ENCODE measurements at places on chromosomes 4 and X. TPM values are rescaled to one million over a fixed set of nuclear protein-coding genes. Genes with fewer than 3 reads are reported as not detected.

GRCh38 chrX:13898083-13898482 is 81.2 kb upstream of the GPM6B start:
- no peak overlapping the region for H3K27ac ChIP-seq
- no peak for DNase-seq
- H3K36me3 ChIP-seq, result no peaks in the 10 kb centered on the region
- H3K27me3 ChIP-seq, result no peaks in the 10 kb centered on the region
- H3K4me3 ChIP-seq, result no peak overlapping the region
- no peaks in the 10 kb centered on the region for H3K4me1 ChIP-seq

GRCh38 chr4:1172971-1173757 is 781 bp upstream of the SPON2 start:
- H3K27me3 ChIP-seq, result peaks cover 23% of the 10 kb centered on the region
- H3K36me3 ChIP-seq, result no peaks in the 10 kb centered on the region
- peaks cover 55% of the 10 kb centered on the region for H3K4me1 ChIP-seq

DNA sequence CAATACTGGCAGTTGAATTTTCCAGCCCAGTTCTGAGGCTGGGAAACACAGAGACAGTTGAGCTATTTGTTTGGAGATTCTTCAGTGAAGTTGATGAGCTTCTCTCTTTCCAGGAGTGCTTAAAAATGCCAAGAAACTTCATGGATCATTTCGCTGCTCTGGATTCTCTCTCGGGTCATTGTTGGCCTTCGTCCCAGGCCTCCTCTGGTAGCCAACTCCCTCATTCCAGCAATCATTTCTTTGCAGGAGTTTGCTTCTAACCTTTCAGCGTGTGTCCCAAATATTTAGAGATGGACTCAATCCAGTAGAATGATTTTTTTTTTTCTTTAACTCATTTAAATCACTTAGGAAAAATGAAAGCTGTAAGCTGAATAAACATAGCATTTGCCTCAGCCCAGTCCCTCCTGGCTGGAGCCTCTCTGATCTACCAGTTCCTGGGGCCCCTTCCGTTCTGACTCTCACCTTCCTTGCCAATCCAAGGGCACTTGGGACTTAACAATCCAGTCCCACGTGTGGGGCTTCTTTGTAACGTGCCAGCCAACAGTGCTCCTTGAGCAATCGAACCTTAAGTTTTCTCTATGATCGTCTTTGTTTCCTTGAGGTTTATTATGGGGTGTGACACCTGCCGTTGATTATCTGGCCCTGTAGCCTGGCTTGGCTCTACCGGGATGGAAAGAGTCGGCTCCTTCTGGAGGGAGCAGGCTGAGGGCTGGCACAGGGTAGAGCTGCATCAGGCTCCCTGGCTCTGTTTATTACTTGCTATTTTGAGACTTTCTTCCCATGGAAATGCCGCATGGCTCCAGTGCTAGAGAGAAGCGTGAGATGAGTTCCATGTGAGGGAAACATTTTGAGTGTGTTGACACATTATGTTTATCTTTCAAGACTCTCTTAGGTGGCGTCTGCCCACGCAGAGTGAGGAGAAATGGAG is 80.4 kb upstream of the GPC4 start:
- peak overlapping the region; percentile 10 for H3K4me3 ChIP-seq
- DNase-seq, result peak; percentile 89
- no peaks in the 10 kb centered on the region for H3K4me1 ChIP-seq
- H3K27ac ChIP-seq, result peak overlapping the region; percentile 72
- H3K36me3 ChIP-seq, result no peaks in the 10 kb centered on the region

DNA sequence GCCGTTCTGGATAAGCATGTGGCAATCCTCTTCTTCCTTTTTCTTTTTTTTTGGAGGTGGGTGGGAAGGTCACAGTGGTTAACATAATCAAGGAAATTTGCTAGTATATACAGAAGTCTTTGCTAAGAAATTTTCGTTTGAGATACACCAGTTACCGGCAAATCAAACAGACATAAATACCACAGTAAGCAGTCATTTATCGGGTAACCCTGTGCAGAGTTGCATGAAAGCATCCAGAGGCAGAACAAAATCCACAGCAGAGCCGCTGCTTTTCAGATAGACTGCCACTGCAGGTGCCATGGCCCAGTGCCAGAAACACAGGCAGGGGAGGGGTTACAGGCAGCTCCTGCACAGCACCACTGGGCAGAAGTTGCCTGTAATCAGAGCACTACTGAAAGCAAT is 179.1 kb upstream of the MAB21L2 start:
- peaks cover 7% of the 10 kb centered on the region for H3K4me1 ChIP-seq
- no peaks in the 10 kb centered on the region for H3K36me3 ChIP-seq

GRCh38 chr4:185831125-185831815 is 19.3 kb upstream of the SORBS2 start:
- no peaks in the 10 kb centered on the region for H3K27me3 ChIP-seq
- no peak for DNase-seq
- H3K4me3 ChIP-seq, result no peak overlapping the region
- no peaks in the 10 kb centered on the region for H3K4me1 ChIP-seq
- no peaks in the 10 kb centered on the region for H3K36me3 ChIP-seq

DNA sequence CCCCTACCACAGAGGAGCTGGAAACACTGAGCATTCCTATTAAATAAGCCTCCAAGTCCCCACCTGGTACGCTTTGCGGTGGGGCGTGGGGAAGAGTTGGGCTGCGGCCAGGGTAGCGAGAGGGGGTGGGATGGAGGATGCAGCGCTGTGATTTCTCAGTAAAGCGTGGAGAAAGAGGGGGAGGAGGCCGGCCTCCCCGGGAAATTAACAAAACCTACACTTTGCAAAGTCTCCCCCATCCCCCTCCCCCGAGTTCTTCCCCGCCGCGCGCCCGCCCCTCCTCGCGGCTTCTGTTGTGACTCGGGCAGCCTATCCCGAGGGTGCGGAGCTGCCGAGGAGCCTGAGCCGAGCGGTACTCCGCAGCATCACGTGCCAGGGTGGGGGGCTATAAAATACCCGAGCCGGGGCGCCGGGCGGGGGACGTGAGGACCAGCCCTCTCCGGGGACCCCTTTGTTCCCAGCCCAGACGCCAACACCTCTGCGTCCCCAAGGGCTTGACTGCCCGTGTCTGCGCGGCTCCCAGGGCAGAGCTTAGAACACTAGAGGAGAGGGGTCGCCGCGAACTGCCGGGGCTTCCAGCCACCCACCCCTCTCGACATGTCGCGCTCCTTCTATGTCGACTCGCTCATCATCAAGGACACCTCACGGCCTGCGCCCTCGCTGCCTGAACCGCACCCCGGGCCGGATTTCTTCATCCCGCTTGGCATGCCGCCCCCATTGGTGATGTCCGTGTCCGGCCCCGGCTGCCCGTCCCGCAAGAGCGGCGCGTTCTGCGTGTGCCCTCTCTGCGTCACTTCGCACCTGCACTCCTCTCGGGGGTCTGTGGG is at the start of gene GSX2:
GSX2 (plus strand) TSS at position 416 of the 827 bp plus-strand sequence; CDS start at position 598, 182 bp downstream.
- H3K27me3 ChIP-seq, result peaks cover 40% of the 10 kb centered on the region
- no peaks in the 10 kb centered on the region for H3K36me3 ChIP-seq
- H3K4me1 ChIP-seq, result peaks cover 43% of the 10 kb centered on the region
- DNase-seq, result no peak
- no peak within 1 kb of the TSS for H3K27ac ChIP-seq

DNA sequence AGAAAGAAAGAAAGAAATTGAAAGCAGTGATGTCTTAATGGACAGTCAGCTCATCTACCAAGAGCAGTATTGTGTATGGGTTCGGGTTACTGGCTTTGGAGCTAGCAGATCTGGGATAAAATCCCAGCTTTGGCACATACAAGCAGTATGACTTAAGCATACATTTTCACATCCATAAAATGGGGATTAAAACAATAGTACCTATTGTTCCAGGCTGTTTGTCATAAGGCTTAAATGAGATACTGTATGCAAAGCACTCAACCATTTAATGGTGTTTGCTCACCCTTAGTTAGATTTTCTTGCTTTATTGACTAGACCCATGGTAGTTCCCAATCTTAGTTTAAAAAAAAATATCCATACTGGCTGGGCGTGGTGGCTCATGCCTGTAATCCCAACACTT is 7.8 kb upstream of the TMEM164 start:
- no peak overlapping the region for H3K4me3 ChIP-seq
- no peaks in the 10 kb centered on the region for H3K36me3 ChIP-seq
- H3K27me3 ChIP-seq, result no peaks in the 10 kb centered on the region
- H3K4me1 ChIP-seq, result no peaks in the 10 kb centered on the region

- no peaks in the 10 kb centered on the region for H3K4me1 ChIP-seq
- no peak for DNase-seq
- H3K27ac ChIP-seq, result no peak overlapping the region
- H3K4me3 ChIP-seq, result no peak overlapping the region
These were observed 59.8 kb upstream of the RELL1 start for GRCh38 chr4:37745946-37746345.

- no peaks in the 10 kb centered on the region for H3K27me3 ChIP-seq
- no peaks in the 10 kb centered on the region for H3K36me3 ChIP-seq
- no peak for DNase-seq
- no peaks in the 10 kb centered on the region for H3K4me1 ChIP-seq
- no peak overlapping the region for H3K4me3 ChIP-seq
These were observed 49.2 kb downstream of the STPG2 start for GRCh38 chr4:98094118-98094517.

The BTK gene
- polyA plus RNA-seq, result 5.4 TPM

GRCh38 chrX:118459494-118459893 is 36.1 kb upstream of the DOCK11 start:
- no peak for DNase-seq
- no peak overlapping the region for H3K27ac ChIP-seq
- H3K4me3 ChIP-seq, result no peak overlapping the region
- H3K27me3 ChIP-seq, result no peaks in the 10 kb centered on the region
- H3K36me3 ChIP-seq, result no peaks in the 10 kb centered on the region

GRCh38 chr4:27123123-27123768 is 262.6 kb downstream of the STIM2 start:
- no peaks in the 10 kb centered on the region for H3K4me1 ChIP-seq
- H3K4me3 ChIP-seq, result no peak overlapping the region
- H3K27ac ChIP-seq, result no peak overlapping the region
- no peaks in the 10 kb centered on the region for H3K36me3 ChIP-seq

DNA sequence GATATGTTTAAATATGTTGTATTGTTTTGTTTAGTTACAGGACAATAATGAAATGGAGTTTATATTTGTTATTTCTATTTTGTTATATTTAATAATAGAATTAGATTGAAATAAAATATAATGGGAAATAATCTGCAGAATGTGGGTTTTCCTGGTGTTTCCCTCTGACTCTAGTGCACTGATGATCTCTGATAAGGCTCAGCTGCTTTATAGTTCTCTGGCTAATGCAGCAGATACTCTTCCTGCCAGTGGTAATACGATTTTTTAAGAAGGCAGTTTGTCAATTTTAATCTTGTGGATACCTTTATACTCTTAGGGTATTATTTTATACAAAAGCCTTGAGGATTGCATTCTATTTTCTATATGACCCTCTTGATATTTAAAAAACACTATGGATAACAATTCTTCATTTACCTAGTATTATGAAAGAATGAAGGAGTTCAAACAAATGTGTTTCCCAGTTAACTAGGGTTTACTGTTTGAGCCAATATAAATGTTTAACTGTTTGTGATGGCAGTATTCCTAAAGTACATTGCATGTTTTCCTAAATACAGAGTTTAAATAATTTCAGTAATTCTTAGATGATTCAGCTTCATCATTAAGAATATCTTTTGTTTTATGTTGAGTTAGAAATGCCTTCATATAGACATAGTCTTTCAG is 26.9 kb downstream of the NUDT6 start:
- no peaks in the 10 kb centered on the region for H3K27me3 ChIP-seq
- DNase-seq, result no peak
- no peaks in the 10 kb centered on the region for H3K36me3 ChIP-seq
- H3K4me1 ChIP-seq, result peaks cover 13% of the 10 kb centered on the region
- H3K27ac ChIP-seq, result no peak overlapping the region

The WNK3 gene
- not detected for polyA plus RNA-seq

DNA sequence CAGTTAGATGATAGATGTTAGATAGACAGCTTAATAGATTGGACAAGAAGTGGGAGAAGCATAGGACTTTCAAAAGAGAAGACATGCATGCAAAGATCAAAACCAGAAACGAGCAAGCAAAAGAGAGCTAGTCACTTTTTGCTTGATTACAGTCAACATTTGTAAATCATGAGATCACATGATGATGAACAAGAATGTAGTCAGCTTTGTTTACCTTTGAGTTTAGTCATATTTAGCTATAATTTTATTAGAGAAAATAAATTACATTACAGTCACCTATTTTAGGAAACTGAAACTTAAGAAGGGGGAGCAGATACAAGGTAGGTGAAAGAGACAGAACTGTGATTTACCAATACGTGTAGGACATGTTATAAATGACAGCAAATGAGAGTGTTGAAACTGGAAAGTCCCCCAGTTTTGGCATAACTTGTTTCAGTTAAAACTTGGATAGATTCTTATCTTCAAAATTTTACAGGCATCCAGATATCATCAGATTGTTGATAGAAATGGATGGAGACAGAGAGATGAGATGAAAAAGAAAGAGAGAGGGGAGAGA is 1083.1 kb upstream of the PCDH10 start:
- no peak for DNase-seq
- H3K27me3 ChIP-seq, result no peaks in the 10 kb centered on the region
- no peak overlapping the region for H3K27ac ChIP-seq
- H3K4me3 ChIP-seq, result no peak overlapping the region
- H3K4me1 ChIP-seq, result no peaks in the 10 kb centered on the region
- no peaks in the 10 kb centered on the region for H3K36me3 ChIP-seq

- no peak overlapping the region for H3K4me3 ChIP-seq
- H3K27ac ChIP-seq, result no peak overlapping the region
- no peaks in the 10 kb centered on the region for H3K27me3 ChIP-seq
- no peaks in the 10 kb centered on the region for H3K36me3 ChIP-seq
- no peaks in the 10 kb centered on the region for H3K4me1 ChIP-seq
These were observed 100.6 kb downstream of the MID1 start for GRCh38 chrX:10519761-10520160.

GRCh38 chr4:2295900-2296442 is 34.1 kb upstream of the MXD4 start:
- no peaks in the 10 kb centered on the region for H3K27me3 ChIP-seq
- peak; percentile 45 for DNase-seq
- H3K4me3 ChIP-seq, result no peak overlapping the region

DNA sequence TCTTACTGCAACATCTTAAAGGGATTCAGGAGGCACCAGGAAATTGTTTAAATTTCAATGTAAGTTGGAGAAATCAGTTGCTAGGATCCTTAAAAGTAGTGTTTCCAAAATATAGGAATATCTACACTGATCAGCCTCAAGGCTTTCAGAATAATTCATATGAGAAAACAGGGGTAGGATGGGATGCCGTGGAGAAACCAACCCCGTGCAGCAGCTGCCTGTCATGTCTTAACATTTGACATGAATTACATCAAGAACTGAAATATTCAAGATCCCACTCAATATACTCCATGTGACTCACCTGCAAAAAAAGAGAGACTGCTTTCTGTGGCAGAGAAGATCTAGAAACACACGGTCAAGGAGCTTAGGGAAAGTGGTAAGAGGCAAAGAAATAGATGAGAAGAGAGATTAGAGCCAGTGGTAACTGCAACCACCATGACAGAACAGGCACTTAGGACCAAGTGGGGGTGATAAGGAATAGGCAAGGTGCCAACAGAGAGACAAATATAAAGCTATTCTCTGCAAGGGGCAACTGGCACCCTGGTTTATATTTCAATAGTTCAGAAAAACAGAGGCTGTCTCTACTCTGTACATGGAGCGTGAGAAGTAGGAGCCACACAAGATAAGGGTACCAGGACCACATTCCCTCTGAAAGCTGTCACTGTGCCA is 64.0 kb downstream of the SLC39A8 start:
- no peaks in the 10 kb centered on the region for H3K4me1 ChIP-seq
- no peak overlapping the region for H3K4me3 ChIP-seq
- DNase-seq, result no peak
- no peak overlapping the region for H3K27ac ChIP-seq
- H3K27me3 ChIP-seq, result no peaks in the 10 kb centered on the region

GRCh38 chr4:88985088-88985773 is 71.8 kb downstream of the FAM13A start:
- no peaks in the 10 kb centered on the region for H3K4me1 ChIP-seq
- no peaks in the 10 kb centered on the region for H3K27me3 ChIP-seq
- H3K27ac ChIP-seq, result no peak overlapping the region
- no peak overlapping the region for H3K4me3 ChIP-seq

Measured in sigmoid colon (tissue), 7 donors.